Esophagus squamous epithelium (tissue), 5 donors: ENCODE measurements at places on chromosomes 11 and 22.

- no peaks in the 10 kb centered on the region for H3K36me3 ChIP-seq
- no peak overlapping the region for H3K27ac ChIP-seq
- DNase-seq: no peak
- no peaks in the 10 kb centered on the region for H3K27me3 ChIP-seq
- H3K4me3 ChIP-seq: no peak overlapping the region
Observed at GRCh38 chr11:38476808-38477575, 1879.0 kb upstream of the RAG2 start.

DNA sequence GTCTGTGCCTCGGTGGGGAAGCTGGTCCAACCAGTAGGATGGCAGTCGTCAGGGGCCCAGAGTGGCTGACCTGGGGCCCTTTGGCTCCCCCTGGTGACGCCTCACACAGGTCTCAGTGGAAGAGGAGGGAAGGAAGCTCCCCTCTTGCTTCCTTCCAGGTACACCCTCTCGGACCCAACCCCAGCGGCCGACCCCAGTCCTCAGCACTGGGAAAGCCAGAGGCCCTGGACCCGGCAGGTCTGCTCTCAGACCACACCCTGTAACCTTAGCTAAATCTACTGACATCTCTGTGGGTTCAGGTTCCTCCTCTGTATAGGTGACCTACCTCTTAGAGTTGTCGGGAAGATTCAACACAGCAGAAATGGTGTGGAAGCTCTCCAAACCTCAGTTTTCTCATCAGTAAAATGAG, 3.4 kb upstream of the SCUBE1 start:
- no peak overlapping the region for H3K4me3 ChIP-seq
- no peak overlapping the region for H3K27ac ChIP-seq
- H3K27me3 ChIP-seq: peaks cover 23% of the 10 kb centered on the region
- H3K36me3 ChIP-seq: no peaks in the 10 kb centered on the region

DNA sequence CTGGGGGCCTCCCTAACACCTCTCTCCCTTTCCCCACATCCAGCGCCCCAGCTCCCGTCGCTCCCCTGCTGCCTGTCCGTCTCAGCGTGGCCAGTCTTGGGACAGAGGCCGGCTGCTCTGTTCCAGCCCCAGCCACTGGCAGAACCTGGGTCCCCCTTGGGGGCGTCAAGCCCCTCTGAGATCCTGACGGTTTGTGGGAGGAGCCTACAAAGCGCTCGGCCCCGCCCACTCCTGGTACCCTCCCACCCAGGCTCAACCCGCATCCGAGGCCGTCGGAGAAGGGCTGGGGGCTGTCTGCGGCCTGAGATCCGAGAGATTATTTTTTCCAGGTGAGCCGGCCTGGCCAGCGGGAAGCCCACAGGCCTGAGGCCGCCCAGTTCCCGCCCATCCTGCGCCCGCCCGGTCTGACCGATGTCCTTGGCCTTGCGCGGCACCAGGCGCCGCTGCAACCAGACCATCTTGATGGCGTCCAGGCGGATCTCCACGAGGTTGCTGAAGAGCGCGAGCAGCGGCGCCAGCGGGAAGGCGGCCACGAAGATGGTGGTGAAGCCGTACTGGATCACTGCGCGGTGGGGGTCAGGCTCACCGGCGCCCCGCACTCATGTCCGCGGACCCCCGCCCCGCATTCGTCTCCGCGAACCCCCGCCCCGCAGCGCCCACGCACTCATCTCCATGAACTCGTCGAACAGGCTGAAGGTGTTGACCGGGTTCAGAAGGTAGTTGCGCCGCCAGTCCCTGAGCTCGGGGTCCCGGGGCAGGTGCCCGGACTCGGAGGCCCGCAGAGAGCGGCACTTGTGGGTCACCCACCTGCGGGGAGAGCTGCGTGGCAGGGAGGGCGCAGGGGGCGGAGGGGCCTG, 5.5 kb upstream of the SIGIRR start:
- H3K36me3 ChIP-seq: no peaks in the 10 kb centered on the region
- H3K4me1 ChIP-seq: peaks cover 17% of the 10 kb centered on the region
- H3K27ac ChIP-seq: no peak overlapping the region
- no peak overlapping the region for H3K4me3 ChIP-seq
- H3K27me3 ChIP-seq: no peaks in the 10 kb centered on the region
- DNase-seq: no peak

DNA sequence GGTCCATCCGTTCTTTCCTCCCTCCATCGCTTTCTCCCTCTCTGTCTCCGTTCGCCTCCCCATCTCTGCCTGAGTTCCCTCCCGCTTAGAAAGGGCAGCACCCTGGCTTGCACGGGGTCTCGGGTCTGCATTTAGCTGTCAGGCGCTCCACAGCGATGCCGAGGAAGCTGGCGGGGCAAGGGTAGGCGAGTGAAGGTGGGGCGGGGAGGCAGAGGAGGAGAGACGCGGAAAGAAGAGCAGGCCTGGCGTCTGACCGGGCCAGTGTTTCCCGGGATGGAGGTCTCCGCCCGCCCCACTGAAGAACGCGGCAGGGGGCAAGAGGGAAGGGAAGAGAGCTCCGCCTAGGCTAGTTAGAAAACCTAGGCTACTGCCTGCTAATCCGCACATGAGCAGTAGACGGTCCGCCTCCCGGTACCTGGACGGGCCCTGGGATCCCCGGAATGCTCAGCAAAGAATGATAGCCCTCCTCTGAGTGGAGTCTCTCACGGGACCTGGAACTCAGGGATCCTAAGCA, 3922.5 kb upstream of the OR11H1 start:
- no peak for DNase-seq
- H3K36me3 ChIP-seq: no peaks in the 10 kb centered on the region
- no peak overlapping the region for H3K4me3 ChIP-seq

- no peaks in the 10 kb centered on the region for H3K4me1 ChIP-seq
- DNase-seq: no peak
- H3K27me3 ChIP-seq: no peaks in the 10 kb centered on the region
- no peak overlapping the region for H3K4me3 ChIP-seq
- no peaks in the 10 kb centered on the region for H3K36me3 ChIP-seq
Observed at GRCh38 chr11:110000850-110001249, 92.3 kb upstream of the ZC3H12C start.

- H3K4me3 ChIP-seq: no peak overlapping the region
- H3K27me3 ChIP-seq: peaks cover 21% of the 10 kb centered on the region
- DNase-seq: no peak
- H3K4me1 ChIP-seq: no peaks in the 10 kb centered on the region
Observed at GRCh38 chr11:75105462-75105925, 8.8 kb upstream of the OR2AT4 start.

DNA sequence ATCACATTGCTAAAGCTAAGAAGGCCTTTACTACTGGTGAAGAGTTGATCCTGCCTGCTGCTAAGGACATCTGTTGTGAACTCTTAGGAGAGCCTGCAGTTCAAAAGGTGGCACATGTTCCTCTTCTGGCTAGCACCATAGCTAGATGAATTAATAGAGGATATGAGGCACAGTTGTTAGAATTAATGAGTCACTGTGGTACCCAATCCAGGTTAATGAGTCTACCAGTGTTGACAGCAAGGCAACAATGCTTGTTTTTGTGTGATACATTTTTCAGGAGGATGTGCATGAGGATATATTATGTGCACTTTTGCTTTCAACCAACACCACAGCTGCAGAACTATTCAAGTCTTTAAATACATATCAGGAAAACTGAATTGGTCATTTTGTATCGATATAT, 12.0 kb downstream of the C11orf58 start:
- DNase-seq: no peak
- no peaks in the 10 kb centered on the region for H3K27me3 ChIP-seq
- H3K4me3 ChIP-seq: no peak overlapping the region
- H3K27ac ChIP-seq: no peak overlapping the region
- no peaks in the 10 kb centered on the region for H3K4me1 ChIP-seq

GRCh38 chr11:4118107-4118506, 23.5 kb downstream of the RRM1 start:
- H3K4me1 ChIP-seq: no peaks in the 10 kb centered on the region
- no peaks in the 10 kb centered on the region for H3K27me3 ChIP-seq
- H3K36me3 ChIP-seq: peaks cover 18% of the 10 kb centered on the region
- DNase-seq: no peak
